ENCODE measurements at places on chromosomes 12 and 14. TPM values are rescaled to one million over a fixed set of nuclear protein-coding genes. Genes with fewer than 3 reads are reported as not detected.
A peak's percentile ranks its signal among the peaks of the same experiment; 100 is the strongest.

GRCh38 chr12:88433997-88434703 is 146.1 kb downstream of the KITLG start:
- no peak for DNase-seq

Gene GLI1
- 0.19 TPM for total RNA-seq

- DNase-seq: no peak
Observed at GRCh38 chr14:102663440-102663839, 71.0 kb downstream of the RCOR1 start.

- DNase-seq: no peak
Observed at GRCh38 chr14:69955855-69956845, 76.9 kb downstream of the SMOC1 start.

- DNase-seq: no peak
Observed at GRCh38 chr12:31363416-31363809, 37.5 kb upstream of the SINHCAF start.

- DNase-seq: no peak
Observed at GRCh38 chr12:109550281-109550680, 23.0 kb downstream of the MMAB start.

Gene OR6C2
- not detected for total RNA-seq

Gene KRT82
- not detected for total RNA-seq

GRCh38 chr14:68696721-68697495 is 96.0 kb downstream of the ZFP36L1 start:
- peak; percentile 18 for DNase-seq

DNA sequence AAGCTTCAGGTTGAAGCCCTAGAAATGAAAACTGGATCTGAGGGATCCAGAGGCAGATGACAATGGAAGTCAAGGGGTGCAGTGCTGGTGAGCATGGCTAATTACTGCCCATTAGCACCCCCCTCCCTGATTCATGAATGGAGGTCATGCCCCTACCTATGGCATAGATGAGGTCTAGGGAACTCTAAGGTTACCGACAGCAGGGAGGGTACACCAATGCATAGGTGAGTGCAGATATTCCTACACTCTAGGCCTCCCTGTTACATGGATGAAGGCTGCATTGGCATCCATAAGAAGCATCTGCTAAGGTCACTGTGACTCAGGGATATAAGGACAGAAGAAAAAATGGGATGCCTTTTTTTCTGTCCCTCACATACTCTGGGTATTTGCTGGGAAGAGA is 147.3 kb downstream of the CCDC59 start:
- no peak for DNase-seq

DNA sequence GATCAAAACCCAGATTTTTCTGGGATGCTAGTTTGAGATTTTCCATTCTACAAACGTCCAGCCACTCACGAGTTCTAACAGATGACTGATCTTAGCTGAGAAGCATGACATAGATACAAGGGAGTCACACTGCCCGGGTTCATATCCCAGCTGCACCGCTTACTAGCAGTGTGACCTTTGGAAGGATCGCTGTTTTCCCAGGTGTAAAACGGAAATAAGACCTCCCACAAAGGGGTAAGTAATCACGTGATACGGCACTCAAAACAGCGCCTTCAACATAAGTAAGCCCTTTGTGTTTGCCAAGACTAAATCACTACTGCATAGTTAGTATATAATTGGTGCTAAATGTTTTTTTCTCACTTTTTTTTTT is 624 bp upstream of the PWP1 start:
- no peak for DNase-seq

Gene FOXN4
- total RNA-seq: not detected

DNA sequence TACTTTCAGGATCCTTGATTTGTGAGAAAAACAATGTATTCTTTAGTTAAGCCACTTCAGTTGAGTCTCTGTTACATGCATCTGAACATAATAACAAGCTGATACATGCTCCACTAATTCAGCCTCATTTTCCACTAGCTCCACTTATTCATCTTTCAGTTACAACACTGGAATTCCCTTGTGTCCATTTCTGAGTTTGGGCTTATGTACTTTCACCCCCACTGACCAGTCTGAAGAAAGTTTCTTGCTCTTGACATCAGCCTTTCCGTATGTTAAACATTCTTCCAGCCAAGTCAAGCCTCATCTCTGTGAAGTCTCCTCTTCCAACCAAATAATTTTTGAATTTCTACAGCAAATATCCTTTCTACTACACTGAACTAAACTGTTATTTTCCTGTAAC is 592.5 kb upstream of the NOVA1 start:
- DNase-seq: no peak

Data from omental fat pad (tissue), 4 donors.